ENCODE measurements at places on chromosomes 7 and 10.

DNA sequence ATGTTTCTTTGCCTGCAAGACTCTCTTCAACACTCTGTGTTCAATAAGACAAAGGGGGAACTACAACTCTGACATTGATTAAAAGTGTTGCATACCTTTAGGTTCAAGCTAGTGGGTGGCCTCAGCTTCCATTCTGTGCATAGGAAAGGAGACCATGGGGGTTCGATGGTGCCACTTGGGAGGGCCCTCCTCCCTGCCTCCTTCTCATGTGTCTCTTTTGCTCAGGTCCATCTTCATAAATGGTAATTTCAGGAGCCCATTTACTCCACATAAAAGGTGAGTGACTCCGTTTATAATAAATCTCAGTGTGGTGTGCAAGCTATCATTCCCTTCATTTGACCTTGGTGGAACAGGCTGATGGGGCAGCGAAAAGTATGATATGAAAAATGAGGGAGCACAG, 285.1 kb downstream of the LRMDA start:
- DNase-seq = no peak

- no peak for DNase-seq
Observed at GRCh38 chr7:1735262-1735661, 65.2 kb downstream of the ELFN1 start.

DNA sequence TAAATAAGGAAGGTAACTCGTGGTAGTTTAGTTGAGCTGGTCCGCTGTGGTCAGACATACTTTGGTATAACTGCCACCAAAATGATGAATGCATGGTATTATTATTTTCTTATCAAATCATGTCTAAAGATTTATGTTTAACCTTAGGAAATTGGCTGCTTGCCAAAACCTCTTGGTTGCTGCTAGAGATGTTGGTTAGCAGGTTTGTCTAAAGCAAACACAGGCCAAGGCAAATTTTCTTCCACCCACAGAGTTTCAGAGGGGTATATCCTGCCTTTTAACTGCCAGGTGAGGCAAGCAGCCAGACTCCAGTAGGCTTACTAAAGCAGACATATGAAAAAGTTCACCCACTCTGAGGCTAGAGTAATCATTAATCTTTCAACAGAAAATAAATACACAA, 101.4 kb downstream of the SEMA3E start:
- no peak for DNase-seq

- DNase-seq = peak; percentile 79
Observed at GRCh38 chr7:71521506-71521905, 389.6 kb downstream of the GALNT17 start.

DNA sequence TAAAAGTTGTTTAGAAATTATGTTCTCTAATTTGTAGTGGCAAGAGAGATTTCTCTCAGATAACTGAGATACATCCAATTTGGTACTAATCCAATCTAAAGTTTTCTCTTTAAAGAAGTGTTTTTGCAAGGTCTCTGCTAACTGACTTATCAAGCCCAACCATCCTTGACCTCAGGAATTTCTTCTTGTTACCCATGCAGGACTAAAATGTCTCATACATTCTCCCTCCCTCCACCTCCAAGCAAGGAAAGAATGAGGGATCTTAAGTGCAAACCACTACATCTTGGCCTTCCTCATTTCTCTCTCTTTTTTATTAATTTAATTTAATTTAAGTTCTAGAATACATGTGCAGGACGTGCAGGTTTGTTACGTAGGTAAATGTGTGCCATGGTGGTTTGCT, 12.8 kb downstream of the NRAP start:
- DNase-seq = no peak

GRCh38 chr7:94698275-94698674, 42.3 kb upstream of the SGCE start:
- DNase-seq = peak; percentile 47

- no peak for DNase-seq
Observed at GRCh38 chr7:85230623-85231022, 43.8 kb upstream of the SEMA3D start.

DNA sequence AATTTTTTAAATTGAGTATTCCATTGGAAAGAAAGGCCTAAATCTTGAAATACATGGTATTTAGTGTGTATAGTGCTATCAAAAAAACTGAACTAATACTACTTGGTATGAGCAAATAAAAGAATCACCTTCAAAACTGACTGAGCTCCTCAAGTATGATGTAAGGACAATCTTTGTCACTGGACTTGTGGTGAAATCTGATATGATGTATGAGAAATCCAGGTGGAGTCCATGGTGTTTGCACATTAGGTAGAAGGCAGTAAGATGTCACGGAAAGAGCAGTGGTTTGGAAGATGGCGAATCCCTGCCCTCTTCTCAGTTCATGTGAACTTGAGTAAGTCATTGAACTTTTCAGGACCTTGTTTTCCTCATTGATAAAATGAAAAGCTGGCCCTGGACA, 62.1 kb upstream of the COL1A2 start:
- no peak for DNase-seq

DNA sequence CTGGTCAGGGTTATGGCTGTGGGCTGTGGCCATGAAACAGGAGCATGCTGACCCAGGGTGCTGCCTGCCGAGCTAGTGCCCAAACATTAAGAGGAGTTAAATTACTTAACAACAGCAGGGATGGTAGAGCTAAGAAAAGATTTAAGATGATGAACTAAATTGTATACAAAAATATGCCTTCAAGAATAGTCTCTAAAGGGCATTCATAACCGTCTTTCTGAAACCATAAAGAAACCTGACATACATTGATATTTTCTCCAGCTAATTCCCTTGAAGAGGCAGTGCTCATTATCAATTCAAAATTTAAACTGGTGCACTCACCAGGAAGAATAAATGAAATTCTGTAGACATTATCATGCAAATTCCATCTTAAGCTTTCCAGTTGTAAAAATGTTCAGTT, 265.8 kb upstream of the TAC1 start:
- DNase-seq = no peak

DNA sequence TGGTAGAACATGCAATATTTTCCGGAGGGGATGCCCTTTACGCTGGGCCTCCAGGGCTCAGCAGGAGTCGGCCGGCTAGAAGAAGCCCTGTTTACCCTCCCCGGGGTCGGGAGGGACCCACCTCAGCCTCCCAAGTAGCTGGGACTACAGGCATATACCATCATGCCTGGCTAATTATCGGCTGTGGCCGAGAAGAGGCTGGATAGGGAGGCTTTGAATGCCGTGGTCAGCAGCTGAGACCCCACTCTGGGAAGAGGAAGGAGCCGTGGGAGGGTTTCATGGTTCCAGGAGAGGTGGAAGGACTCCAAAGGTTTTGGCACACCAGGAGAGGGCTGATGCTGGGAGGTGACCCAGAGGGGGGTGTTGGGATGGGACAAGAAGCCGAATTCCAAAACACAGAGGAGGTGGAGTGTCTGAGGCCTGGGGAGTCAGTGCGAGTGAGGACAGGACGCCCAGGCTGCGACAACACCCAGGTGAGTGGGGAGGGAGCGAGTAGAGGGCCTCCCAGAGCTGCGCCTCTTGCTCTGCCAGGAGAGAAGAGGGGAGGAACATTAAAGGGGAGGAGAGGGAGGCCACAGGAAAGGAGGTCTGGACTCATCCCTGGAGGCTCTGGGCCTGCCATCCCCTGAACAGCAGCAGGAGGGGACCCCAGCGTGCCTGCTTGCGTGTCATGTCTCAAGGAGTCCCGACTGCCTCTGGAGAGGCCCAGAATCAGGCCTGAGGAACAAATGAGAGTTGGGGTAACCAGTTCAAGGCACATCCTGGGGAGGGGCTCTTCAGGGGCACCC, 19.6 kb downstream of the GRID2IP start:
- DNase-seq = no peak

DNA sequence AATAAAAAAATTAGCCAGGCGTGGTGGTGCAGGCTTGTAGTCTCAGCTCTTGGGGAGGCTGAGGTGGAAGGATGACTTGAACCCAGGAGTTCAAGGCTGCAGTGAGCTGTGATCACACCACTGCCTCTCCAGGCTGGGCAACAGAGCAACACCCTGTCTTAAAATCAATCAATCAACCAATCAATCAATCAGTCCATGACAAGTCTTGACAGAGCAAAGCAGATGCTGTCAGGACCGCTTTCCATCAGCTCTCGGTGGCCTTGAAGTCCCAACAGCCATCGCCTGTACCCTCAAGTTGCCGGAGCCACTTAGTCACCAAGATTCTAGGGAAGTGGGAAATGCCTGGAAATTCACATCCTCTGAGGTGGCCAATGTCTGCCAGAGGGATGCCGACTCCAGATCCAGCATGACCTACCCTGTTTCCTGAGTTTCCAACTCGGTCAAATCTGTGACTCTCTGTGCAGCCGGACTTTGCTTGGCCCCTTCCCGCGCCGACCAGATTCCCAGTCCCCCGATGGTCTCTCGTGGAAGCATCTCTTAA, 871 bp upstream of the CCL24 start:
- DNase-seq = no peak

DNA sequence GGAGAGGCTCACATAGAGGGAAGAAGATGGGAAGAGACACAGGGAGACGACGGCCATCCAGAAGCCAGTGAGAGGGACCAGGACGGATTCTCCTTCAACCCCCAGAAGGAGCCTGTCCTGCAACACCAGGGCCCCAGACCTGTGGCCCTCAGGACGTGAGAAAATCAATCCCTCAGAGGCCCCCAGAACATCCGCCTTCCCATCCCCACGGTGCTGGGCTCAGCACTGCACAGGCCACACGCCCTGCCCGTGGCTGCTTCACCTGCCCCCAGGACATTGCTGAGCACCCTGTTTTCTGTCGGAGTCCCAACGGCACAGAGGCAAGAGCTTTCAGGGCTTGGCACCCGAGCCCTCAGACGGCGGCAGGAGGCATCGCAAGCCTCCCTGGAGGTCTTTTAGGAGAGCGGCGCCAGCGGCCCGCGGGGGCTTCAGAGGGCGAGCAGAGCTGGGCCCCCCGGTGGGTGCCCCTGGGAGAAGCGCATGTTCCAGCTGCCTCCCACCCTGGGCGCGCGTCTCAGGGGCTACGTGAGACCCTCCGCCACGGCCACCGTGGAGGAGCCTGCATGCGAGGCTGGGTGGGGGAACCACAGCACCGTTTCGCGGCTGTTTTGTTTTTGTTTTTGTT, 42.8 kb downstream of the PDGFA start:
- DNase-seq = no peak

DNA sequence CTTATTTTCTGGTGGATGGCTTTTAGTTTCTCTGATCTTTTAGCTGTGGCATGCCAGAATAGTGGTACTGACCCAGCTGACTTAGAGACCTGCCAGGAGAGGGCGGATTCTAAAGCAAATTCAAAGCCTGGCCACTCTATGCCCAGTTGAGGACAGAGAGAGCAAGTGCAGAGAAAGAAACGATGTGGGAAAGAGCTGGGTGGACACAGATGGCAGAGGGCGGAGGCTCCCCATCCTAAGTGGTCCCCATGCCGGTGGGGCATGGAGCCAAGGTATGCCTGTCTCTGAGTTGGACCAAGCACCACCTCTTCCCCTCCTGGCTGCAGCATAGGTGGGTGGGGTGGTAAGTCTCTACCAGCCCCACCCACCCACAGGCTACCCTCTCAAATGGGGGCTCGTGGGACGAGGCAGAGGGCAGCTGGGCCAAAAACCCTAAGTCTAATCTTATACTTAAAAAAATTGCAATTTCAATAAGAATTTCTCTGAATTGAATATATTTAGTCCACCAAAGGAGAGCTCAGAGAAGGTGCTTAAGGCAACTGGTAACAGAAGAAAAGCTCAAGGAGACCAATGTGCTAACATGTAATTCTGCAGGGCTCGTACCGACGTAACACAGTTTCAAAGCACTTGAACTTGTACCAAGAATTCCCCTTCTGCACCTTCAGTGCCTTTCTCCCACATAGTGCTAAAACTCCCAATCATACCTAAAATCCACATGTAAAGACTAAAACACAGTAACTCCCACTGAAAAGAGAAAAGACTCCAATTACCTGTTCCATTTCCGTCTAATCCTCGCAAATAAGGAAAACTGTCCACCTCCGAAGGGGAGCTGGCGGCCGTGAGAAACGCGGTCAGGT, 85.7 kb upstream of the NMT2 start:
- no peak for DNase-seq

DNA sequence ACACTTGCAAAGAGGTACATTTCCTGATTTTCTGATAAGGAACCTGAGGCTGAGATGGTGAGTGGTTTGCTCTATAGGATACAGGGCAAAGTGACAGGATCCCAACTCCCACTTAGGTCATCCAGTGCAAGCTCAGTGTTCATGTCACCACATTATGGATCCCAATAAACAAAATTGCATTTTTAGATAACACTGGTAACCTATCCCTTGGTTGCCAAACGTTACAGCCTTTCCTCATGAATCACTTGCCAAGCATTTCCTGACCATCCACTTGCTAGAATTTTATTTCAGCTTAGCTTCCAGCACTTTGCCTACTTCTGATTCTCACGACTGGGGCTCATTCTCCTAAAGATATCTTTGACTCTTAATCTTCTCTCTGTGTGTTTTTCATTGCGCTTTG, 131.4 kb upstream of the ODAD2 start:
- no peak for DNase-seq

GRCh38 chr7:86908948-86909347, 150.5 kb downstream of the ELAPOR2 start:
- DNase-seq = no peak

- DNase-seq = no peak
Observed at GRCh38 chr10:94092848-94093247, 99.1 kb downstream of the PLCE1 start.

DNA sequence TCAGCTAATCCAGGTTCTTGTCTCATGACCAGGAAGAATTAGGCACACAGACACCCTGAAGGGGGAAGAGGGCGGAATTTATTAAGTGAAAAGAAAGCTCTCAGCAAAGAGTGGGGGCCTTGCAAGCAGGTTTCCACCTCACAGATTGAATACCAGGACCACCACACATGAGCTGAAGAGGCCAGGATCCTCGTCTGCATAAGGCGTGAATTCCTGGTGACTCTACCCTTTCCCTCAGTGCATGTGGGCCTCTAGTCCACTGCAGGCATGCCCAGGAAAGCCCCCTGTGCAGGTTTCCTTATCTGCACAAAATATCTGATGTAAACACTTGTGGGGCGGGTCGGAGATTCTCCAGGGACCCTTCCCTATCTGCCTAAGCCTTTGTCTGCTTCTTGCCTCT, 782.1 kb upstream of the LRRN3 start:
- no peak for DNase-seq

GRCh38 chr10:34762603-34763299, 52.3 kb downstream of the PARD3 start:
- DNase-seq = no peak

All from DMS 273 treated with DMSO at 0.1 percent for 48 hours (cell line).